Naive thymus-derived CD4-positive, alpha-beta T cell (primary cell): ENCODE measurements at places on chromosomes 5 and 9. TPM values are rescaled to one million over a fixed set of nuclear protein-coding genes. Genes with fewer than 3 reads are reported as not detected.

GRCh38 chr5:154734370-154735248 is 20.6 kb upstream of the LARP1 start:
- no peak for DNase-seq

DNA sequence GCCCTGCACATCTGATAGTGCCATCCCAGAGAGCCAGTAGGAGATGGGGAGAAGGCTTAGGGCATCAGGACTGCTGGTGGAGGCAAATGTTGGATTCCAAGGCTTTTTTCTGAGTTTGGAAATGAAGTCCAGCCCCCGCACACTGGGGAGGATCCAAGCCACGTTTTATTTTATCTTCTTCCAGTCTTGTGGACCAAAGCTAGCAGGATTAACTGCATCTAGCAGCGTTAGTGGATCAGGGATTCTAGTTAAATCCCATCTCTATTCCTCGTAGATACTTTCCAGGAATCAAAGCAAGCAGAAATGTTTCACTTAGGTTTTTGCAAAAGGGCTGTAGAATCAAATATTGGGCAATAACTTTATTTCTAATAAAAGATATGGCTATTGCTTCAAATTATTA is 114.7 kb upstream of the OR13F1 start:
- no peak for DNase-seq

MARVELD2 gene
- 0.45 TPM for total RNA-seq

DNA sequence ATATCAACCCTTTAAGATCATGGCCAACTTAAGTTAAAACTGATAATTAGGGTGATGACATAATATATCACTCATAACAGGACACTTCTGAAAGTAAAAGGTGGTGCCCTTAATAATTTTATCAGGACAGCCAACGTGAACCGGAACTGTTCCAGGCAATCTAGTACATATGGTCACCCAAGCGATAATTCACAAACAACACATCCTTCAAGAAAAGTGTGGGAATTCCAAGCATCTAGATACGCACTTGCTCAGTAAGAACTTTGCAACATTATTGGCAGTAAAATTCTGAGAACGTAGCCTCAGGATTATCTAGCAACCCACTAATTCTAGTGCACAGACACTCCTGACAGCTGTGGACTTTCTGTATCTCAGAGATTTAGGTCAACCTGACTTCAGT is 85.7 kb downstream of the ALDH7A1 start:
- DNase-seq = no peak

ZFP2 gene
- 1.9 TPM for total RNA-seq

DNA sequence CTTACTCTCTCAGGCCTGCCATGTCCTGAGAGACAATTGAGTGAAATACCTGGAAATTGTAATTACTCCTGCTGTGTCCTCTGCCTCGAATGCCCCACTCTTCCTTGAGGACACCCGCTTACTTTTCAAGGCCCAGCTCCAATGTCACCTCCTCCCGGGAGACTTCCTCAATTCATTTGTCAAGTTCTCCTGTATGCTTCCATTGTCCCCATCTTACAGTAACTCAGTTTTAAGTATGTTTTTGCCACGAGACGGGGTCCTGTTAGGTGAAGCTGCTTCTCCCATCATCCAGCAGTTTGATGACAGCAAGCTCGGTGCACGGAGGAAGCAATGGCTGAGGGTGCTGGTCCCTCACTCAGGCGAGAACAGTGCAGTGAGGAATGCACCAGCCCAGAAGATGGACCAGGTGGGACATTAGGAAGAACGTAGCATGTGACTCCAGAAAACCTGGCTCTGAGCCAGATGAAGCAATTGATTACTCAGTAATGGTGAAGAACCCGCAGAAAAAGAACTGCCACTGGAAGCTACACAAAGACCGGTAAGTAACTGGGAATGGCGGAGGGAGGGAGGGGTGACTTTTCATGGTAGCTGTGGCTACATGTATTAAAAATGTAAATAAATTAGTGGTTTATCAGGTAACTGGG is 274.8 kb downstream of the DENND1A start:
- no peak for DNase-seq

EGFLAM gene
- not detected for total RNA-seq

KIAA0825 gene
- total RNA-seq = 1.2 and 1.7 TPM in 2 replicates
